ENCODE measurements at places on chromosomes 11 and 22.

DNA sequence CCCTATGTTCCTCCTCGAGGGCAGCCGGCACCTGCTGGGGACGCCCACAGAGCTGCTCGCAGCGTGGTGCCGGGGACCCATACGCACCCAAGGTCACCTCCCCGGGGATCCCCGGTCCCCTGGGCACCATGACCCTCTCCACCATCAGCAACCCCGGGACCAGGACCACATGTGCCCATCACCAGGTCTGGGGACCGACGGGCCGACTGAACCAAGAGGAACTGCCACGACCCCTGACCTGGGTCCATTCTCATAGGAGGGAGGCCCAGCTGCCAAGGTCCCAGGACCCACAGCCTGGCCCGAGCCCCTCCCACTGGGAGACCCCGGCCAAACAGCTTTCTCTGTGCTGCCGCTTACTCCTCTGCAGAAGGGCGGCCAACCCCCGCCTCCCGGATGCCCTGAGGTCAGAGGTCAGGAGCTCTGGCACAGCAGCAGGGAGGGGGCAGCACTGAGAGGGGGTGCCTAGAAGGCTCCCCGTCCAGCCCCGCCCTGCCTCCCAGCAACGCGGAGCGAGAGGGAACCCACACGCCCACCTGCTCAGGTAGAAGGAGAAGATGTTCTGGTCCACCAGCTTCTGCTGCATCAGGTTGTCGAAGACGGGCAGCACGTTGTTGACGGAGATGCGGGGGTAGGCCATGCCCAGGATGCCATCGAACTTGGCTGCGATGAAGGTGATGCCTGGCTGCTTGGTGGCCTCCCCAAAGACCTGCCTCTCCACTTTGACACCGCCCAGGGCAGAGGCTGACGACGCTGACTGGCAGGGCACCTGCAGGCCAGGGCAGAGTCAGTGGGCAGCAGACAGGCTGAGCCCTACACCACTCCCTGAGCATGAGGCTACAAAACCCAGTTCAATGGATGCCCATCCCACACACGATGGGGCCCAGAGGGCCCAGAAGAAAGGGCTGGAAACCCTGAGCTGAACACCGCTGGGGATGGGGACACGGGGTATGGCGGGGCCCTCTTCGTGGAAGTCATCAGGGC, 6.6 kb downstream of the CTSD start:
- no peak for DNase-seq

GRCh38 chr22:44807915-44808690, 55.7 kb downstream of the ARHGAP8 start:
- no peak for DNase-seq

DNA sequence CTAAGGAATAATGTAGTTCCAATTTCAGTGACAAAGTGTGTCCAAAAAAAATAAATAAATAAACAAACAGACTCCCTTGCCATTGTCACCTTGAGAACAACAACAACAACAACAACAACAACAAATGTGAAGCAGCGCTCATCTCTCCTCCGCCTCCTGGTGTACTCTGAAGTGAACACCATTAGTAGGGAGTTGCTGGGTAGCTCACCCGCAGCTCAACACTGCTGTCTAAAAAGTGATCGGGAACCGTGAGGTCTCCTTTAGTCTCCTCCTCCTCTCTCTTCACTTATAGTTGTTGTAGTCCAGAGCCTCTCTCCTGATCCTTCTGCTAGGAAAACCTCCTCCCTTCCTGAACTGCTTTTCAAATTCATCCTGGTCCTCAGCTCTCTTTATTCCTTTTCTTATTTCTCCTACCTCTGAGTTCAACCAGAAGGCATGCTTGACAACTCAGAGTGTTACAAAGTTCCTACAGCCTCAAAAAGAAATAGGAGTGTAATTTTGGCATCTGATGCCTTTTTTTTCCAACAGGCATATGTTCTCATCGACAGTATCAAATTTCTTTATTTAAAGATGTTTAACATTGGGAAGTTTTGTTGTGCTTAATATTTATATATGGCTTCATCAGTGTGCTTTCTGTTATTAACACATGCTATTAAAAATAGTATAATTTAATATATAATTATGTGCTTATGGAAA, 215.1 kb downstream of the PGR start:
- DNase-seq = no peak

GRCh38 chr11:76918941-76919386, 58.2 kb downstream of the ACER3 start:
- peak; percentile 65 for DNase-seq

DNA sequence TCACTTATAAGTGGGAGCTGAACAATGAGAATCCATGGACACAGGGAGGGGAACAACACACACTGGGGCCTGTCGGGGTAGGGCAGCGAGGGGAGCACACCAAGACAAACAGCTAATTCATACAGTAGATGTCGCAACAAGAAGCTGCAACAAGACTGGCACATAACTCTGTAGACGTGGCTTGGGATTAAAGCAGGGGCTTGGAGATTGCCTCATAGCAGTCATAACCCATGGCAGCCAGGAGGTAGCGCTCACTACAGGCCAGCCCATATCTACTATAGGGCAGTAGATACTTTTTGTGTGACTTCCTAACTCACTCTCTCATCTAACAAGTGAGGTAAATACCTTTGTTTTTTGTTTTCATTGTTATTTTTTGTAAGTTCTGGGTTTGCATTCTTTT, 1.7 kb upstream of the OR9G4 start:
- no peak for DNase-seq

GRCh38 chr11:92717240-92717639, 252.2 kb upstream of the MTNR1B start:
- no peak for DNase-seq

DNA sequence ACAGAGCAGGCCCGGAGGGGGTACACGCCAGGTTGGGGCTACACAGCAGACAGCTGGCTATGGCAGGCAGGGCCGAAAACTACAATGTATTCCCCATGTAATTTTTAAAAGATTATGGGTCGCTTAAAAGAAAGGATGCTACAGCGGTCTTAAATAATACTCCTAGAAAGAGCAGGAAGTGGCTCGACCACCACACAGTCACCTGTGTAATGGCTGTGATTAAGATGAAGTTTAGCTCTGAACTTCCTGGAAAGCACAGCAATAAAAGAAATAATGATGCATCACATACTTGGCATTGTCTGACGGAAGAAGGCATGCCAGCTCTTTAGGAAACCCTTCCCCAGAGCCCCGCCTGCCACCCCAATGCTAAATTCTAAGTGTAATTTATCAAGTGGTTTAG, 32.6 kb downstream of the WNT11 start:
- DNase-seq = no peak

- no peak for DNase-seq
These were observed 561.0 kb downstream of the INSC start for GRCh38 chr11:15675683-15676082.

GRCh38 chr22:26975865-26976264, 318.5 kb downstream of the MIAT start:
- DNase-seq = no peak

- no peak for DNase-seq
These were observed 733 bp downstream of the MEI1 start for GRCh38 chr22:41700108-41700364.

- no peak for DNase-seq
These were observed 131.9 kb upstream of the MTNR1B start for GRCh38 chr11:92837595-92837994.

DNA sequence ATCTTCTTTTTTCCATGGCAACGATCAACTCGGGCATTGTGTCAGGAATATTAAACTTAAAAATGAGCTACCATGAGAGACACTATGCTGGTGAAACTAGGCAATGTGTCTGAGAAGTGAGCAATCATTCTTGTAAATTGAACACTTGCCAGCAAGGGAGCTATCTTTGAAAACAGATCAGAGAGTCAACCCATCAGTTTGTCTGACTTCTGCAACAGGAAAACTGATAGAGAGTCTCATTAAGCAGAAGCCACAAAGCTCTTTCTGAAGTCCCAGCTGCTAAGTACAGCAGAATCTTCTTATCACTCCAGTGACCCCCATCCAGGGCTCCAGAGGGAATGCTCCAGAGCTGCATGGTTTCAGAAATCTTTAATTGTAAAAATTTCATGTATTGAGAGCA, 114.7 kb downstream of the MSANTD4 start:
- no peak for DNase-seq

GRCh38 chr11:73907191-73907590, 30.4 kb downstream of the PAAF1 start:
- DNase-seq = peak; percentile 7

- no peak for DNase-seq
These were observed 54.9 kb downstream of the CD6 start for GRCh38 chr11:61026121-61027031.

- no peak for DNase-seq
These were observed 21.1 kb upstream of the TMPRSS13 start for GRCh38 chr11:117950301-117950700.

Data from kidney capillary endothelial cell (primary cell).